ENCODE measurements at places on chromosomes 3 and 15. TPM values are rescaled to one million over a fixed set of nuclear protein-coding genes. Genes with fewer than 3 reads are reported as not detected.

- DNase-seq = peak; percentile 20
- peaks cover 27% of the 10 kb centered on the region for H3K4me1 ChIP-seq
- peaks cover 15% of the 10 kb centered on the region for H3K27me3 ChIP-seq
- H3K27ac ChIP-seq = no peak overlapping the region
- H3K36me3 ChIP-seq = no peaks in the 10 kb centered on the region
Measured at GRCh38 chr15:88834211-88834812, 31.1 kb downstream of the ACAN start.

GRCh38 chr3:178844916-178845315 lies 226.7 kb downstream of the ZMAT3 start:
- DNase-seq = no peak
- H3K4me1 ChIP-seq = no peaks in the 10 kb centered on the region
- H3K27me3 ChIP-seq = no peaks in the 10 kb centered on the region
- no peak overlapping the region for H3K4me3 ChIP-seq

DNA sequence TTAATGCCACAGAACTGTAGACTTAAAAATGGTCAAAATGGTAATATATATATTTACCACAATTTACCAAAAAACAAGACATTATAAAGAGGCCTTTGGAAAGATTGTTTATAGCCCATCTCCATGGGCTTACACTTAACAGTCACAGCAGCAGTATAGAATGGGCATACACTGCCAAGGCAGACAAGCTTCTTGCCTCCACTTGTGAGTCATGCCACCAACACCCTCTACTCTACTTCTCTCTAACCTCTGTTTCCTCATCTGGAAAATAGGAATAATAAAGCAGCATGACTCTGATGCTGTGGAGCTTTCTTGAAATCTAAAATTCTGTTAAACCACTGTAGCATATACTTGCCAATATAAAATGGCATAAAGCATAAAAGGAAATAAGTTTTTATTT lies 14.4 kb upstream of the GPR156 start:
- H3K27me3 ChIP-seq = peaks cover 8% of the 10 kb centered on the region
- no peak for DNase-seq
- H3K4me1 ChIP-seq = no peaks in the 10 kb centered on the region
- H3K4me3 ChIP-seq = no peak overlapping the region
- H3K36me3 ChIP-seq = no peaks in the 10 kb centered on the region

DNA sequence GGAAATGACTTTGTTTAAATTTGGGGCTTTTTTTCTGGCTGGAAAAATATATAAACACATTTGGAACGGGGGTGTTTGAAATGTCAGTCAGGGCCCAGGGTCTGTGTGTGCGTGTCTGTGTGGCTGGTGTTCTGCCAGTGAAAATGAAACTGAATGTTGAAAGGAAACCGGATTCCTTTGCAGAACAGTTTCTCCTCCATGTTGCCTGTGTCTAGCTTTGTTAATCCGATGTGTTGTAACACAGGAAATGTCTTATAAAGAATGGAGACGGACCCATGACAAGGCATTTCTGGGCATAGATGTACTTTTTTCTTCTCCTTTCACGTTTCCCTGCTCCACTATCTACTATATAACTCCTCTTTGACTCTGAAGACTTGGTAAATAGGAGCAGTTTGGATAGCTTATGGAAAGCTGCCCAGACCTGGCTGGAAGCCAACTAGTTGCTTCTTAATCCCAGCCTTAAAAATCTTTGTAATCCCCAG lies 2.8 kb downstream of the SQOR start:
- no peaks in the 10 kb centered on the region for H3K36me3 ChIP-seq
- H3K27me3 ChIP-seq = no peaks in the 10 kb centered on the region
- H3K27ac ChIP-seq = peak overlapping the region; percentile 95
- DNase-seq = peak; percentile 73
- H3K4me1 ChIP-seq = peaks cover 68% of the 10 kb centered on the region

GRCh38 chr3:15685927-15686326 lies 84.4 kb downstream of the BTD start:
- peaks cover 22% of the 10 kb centered on the region for H3K4me1 ChIP-seq
- no peak overlapping the region for H3K4me3 ChIP-seq
- H3K36me3 ChIP-seq = peaks cover 24% of the 10 kb centered on the region
- H3K27me3 ChIP-seq = no peaks in the 10 kb centered on the region
- H3K27ac ChIP-seq = no peak overlapping the region
- DNase-seq = no peak

- H3K36me3 ChIP-seq = peaks cover 19% of the 10 kb centered on the region
- no peaks in the 10 kb centered on the region for H3K4me1 ChIP-seq
- H3K27ac ChIP-seq = no peak overlapping the region
- no peak for DNase-seq
- H3K4me3 ChIP-seq = no peak overlapping the region
Measured at GRCh38 chr3:13285007-13285567, 135.0 kb downstream of the NUP210 start.

DNA sequence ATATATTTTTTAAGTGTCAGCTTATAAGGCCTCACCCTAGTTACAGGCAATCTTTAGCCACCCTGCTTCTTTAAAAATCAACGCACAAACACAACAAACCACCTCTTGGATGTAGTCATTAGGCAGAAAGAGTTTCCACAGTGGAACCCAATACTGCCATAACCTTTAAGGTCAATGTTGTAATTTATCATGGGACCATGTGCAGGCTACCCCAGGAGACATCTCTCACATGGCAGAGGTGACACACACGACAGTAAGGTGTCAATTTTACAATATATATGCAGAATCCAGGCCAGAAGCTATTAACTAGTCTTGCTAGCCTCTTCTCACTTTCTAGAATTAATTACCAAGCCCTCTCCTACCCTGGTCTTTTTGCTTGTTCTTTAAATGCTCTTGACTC lies 336.5 kb downstream of the MAGI1 start:
- H3K36me3 ChIP-seq = no peaks in the 10 kb centered on the region
- H3K4me3 ChIP-seq = no peak overlapping the region
- H3K27me3 ChIP-seq = peaks cover 1% of the 10 kb centered on the region
- H3K27ac ChIP-seq = no peak overlapping the region
- DNase-seq = no peak
- peaks cover 9% of the 10 kb centered on the region for H3K4me1 ChIP-seq

- H3K36me3 ChIP-seq = peaks cover 7% of the 10 kb centered on the region
- H3K27me3 ChIP-seq = no peaks in the 10 kb centered on the region
- DNase-seq = no peak
- H3K4me3 ChIP-seq = no peak overlapping the region
Measured at GRCh38 chr3:39063143-39063542, 11.3 kb downstream of the WDR48 start.

The KCNMB3 gene
- 0.63 TPM for total RNA-seq

The C2CD4A gene
- total RNA-seq = not detected

The HYAL3 gene
- total RNA-seq = 4.7 TPM
